ENCODE measurements at places on chromosomes 6 and 20.

- DNase-seq = no peak
Measured at GRCh38 chr20:62587757-62588402, 54.4 kb upstream of the SLCO4A1 start.

DNA sequence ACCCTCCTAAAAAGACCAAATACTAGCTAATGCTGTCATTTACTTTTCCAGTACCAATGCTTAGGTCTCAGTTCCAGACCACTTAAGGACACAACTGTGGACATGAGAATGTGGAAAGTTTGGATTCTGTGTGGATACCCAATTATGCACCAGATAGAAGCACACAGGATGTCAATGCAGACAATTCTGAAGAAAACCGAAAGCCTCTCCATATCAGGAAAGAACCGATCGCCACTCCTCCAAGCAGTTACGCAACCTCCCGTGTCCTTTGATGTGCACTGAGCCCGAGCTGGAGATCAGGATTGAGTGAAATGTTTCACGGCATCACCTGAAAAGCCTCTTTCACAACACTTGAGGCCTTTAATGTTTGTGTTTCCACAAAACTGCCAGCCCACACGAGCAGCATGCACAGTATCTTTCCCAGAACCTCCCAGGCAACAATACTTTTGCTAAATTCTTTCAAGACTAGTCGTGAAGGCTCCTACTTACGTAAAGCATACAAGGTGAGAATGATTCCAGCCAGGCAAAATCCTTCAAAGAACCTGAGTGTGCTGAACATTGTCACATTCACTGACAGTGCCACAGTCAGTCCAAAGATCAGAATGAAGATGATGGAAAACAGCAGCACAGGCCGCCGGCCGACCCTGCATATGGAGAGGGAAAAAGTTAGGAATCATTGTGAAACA lies 47.0 kb downstream of the SLC22A23 start:
- no peak for DNase-seq

DNA sequence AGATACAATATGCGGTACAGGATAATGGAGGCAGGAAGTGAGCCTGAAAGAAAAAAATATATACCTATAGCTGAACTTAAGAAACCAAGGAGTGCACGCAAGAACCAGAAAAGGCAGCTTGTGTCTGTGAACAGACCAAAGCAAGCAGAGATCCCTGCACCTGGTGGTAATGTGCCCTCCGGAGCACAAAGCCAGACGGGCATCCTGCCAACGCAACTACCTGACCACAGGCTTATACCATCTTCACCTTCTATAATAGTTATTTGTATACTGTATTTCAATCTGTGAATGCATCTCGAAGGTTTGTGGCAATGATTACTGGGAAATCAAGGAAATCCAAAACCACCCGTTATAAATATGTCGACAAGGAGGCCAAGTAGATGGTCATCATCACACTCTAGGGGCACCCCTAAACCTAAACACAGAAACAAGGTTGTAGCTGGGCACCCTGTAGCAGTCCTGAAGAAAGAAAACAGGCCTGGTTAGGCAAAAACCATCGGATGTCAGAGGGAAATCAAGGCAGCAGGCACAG lies 801 bp downstream of the FBXL4 start:
- DNase-seq = no peak

- DNase-seq = no peak
Measured at GRCh38 chr6:44471271-44471981, 83.9 kb downstream of the CDC5L start.

Measured in GM18507 (cell line).